Activated CD4-positive, alpha-beta T cell treated with anti-CD3 and anti-CD28 coated beads, Interleukin-2, Interleukin-6, amounts not matched to agents 100 ng/mL and 50 ng/mL, durations not matched to agents 16 hours and 8 hours (primary cell): ENCODE measurements at places on chromosomes 12 and 14.

- DNase-seq, result no peak
These were observed 1.2 kb downstream of the FOS start for GRCh38 chr14:75279763-75280290.

DNA sequence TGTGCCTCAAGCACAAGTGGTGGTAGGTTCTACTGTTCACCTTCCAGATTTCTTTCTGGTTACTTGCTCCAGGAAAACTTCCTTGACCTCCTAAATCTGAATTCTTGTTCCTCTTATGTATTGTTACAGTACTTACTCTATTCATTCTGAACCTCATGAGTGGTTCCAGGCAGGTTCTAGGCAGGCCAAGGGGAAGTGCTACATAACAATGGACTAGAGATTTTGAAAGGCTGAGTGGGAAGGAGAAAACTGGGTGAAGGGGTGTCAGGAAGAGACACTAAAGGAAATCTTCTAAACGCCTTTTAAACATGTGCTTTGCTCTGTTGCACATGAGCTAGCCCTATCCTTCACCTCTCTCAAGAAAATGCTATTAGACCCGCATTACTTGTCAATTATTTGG lies 1.6 kb downstream of the YARS2 start:
- DNase-seq, result no peak

- DNase-seq, result no peak
These were observed 229.5 kb downstream of the FOXN3 start for GRCh38 chr14:89187501-89187900.

DNA sequence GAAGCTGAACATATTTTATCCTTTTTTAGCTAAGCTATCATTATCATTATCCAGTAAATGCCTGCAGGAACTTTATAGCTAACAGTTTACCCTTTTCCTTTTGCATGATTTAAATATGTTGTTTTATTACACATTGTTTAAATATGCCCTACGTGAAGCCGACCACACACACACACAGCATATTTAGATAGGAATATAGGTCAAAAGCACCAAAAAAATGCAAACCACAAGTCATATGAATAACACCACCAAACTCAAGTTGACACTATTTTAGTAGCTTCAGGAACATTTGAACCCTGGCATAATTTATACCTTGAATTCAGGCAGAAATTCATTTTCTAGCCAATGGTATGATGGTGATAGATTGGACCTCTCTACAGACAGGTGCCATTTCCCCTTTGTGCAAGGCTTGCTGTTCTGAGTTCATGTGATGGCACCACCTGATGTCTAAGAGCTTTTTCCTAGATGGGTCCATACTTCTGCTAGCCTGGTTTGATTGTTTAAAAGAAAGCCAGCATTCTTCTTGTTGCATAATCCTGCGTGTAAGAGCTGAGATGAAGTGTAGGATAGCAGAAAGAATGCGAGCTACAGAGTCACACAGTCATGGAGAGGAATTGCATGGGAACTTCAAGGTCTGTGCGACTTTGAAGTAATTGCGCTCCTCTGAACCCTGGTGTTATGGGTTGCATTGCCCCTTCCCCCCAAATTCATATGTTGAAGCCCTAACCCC lies 454.8 kb upstream of the SOX5 start:
- no peak for DNase-seq

DNA sequence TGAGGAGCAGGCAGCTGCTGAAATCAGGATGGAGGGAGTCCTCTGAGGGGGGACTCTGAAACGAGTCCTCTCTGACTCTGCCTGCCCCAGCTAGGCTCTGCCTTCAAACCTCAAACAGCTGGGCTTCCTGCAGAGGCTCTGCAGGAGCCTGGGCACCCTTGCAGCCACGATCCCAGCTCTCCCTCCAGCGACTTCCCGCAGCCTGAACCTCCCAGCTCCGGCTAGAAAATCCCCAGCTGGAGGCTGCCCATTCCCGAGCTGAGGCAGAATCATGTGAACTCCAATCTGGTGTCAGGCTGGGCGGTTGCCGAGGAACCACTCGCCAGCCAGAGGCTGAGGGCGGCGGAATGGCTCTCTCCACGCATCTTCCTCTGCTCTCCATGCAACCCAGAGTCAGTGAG lies at the start of gene GPR68:
TSS of gene GPR68 (minus strand) at position 204 of the 401 bp plus-strand sequence. CDS start 9,654 bp downstream, outside the sequence.
- peak; percentile 67 for DNase-seq

GRCh38 chr12:110349514-110350151 lies 53.9 kb downstream of the ANAPC7 start:
- peak; percentile 30 for DNase-seq

GRCh38 chr12:68393417-68393816 lies 61.3 kb upstream of the MDM1 start:
- DNase-seq, result no peak

GRCh38 chr12:93908846-93909567 lies 231.8 kb downstream of the CRADD start:
- no peak for DNase-seq

DNA sequence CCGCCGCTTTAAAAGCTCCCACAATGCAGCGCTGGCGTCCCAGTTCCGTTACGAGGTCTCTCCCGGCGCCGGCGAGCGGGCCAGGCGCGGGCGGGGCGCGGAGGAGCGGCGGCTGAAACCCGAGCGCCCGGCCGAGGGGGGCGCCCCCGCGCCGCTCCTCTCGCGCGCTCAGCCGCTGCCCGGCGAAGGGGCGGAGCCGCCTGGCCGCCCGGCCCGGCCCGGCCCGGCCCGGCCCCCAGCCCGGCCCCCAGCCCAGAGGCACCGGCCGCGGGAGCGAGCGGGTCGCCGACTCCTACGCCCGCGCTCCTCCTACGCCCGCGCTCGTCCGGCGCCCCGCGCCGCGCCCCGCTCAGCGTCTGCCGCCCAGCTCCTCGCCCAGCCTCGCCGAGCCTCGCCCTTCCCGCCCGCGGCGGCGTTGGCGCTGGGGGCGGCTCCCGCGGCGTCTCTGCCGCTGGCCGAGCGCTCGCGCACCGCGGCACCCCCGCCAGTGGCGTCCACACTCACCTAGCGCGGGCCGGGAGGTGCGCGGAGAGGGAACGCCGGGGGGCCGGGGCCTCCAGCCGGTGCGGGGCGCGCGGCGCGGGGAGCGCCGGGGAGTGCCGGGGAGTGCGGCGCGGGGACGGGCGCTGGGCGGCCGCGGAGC lies at the start of gene RASSF8:
TSS of gene RASSF8 (plus strand) at position 255 of the 643 bp plus-strand sequence. CDS start 96,662 bp downstream, outside the sequence.
- peak; percentile 38 for DNase-seq

GRCh38 chr14:70641548-70642302 lies at the start of gene TTC9:
Gene TTC9, plus strand, starts transcription at chr14:70641916. Its CDS starts 214 bp downstream, at chr14:70642130.
- peak; percentile 24 for DNase-seq

- no peak for DNase-seq
These were observed 87.9 kb upstream of the AVPR1A start for GRCh38 chr12:63238892-63239291.

GRCh38 chr12:127435439-127435838 lies 831.5 kb upstream of the TMEM132C start:
- no peak for DNase-seq

- no peak for DNase-seq
These were observed 1.3 kb downstream of the LYSET start for GRCh38 chr14:93186466-93186865.

GRCh38 chr12:89733579-89734201 lies 25.1 kb upstream of the ATP2B1 start:
- DNase-seq, result peak; percentile 64

GRCh38 chr12:132327336-132328171 lies 1.8 kb downstream of the GALNT9 start:
- DNase-seq, result peak; percentile 57

GRCh38 chr12:25293653-25294052 lies 42.9 kb upstream of the KRAS start:
- no peak for DNase-seq

- no peak for DNase-seq
These were observed 89.7 kb upstream of the MYF6 start for GRCh38 chr12:80617733-80618132.

DNA sequence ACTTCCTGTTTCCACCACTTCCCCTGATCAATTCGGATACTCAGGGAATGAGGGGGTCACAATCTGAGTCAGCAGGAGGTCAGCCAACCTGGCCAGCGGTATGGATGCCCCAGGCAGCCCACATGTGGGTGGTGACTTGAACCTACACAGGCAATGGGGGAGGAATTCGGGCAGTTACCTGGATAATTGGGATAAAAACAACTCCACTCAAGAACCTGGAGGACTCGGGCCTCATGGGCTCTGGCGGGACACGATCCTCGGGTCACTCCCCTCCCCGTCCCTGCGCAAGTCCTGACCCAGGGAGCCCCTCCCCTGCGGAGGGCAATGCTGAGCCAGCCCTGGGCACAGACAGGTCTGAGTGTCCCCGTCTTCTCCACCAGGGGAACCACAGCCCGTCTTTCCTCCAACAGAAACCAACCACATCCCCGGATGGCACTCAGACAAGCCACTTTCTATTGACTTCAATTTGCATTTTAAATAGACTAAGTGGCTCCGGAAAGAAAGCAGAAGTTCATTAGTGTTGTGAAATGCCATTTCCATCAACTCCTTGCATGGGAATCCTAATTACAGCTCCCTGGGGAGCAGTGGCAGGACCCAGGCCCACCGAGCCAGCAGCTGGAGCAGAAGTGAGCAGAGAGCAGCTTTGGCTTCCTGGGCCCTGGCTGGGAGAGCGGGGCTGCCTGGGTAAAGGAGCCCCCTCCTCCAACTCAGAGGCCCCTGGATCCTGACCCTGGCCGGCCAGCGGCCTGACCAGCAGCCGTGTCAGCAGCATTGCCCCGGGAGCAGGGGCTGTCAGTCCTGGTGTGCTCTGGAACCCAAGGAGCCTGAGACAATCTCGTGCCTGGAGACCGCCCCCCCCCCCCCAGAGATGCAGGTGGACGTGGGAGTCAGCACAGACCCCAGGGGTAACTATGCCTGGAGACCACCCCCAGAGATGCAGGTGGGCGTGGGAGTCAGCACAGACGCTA lies 374.1 kb downstream of the ADGRD1 start:
- DNase-seq, result no peak

- DNase-seq, result no peak
These were observed 346.8 kb downstream of the ATP23 start for GRCh38 chr12:58288190-58288589.
